Umbilical cord (tissue), 2 donors: ENCODE measurements at places on chromosomes 16 and 17.

DNA sequence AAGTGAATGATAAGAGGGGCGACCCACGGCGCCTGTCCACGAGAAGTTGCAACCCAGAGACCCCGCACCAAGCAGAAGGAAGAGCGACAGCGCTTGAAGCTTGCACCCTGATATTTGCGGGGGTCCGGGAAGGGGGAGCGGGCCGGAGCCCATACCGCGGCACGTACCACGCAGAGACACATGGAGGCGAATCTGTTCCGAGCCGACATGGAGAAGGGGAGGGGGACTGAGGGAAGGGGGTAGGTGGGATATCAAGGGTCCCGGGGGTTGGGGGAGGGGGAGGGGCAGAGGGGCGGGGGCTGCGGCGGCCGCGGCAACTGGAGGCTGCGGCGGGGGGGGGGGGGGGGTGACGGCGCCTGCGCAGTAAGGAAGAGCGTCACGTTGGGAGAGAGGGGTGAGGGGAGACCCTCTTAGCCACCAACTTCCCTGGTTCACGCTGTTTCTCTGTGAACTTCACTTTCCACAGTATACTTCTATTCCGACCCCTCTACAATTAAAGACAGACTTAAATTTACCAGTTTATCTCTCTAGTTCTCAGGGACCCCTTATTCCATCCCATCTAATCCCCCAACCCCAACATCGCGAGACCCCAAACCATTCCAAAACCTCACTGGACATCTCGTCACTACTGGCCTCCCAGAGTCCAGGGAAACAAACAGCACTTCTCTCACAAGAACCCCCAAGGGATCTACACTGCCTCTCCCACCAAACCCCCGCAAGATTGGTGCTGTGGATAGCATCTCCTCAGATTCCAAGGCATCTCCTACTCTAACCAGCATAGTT, 8.0 kb downstream of the DLG4 start:
- DNase-seq, result no peak

GRCh38 chr17:67606471-67606870, 111.3 kb upstream of the NOL11 start:
- no peak for DNase-seq

GRCh38 chr17:17957584-17957916, 14.7 kb downstream of the TOM1L2 start:
- DNase-seq, result no peak

- no peak for DNase-seq
Measured at GRCh38 chr16:1244881-1245280, 4.4 kb downstream of the TPSAB1 start.

GRCh38 chr17:51707216-51707615, 446.9 kb downstream of the UTP18 start:
- no peak for DNase-seq

- peak; percentile 38 for DNase-seq
Measured at GRCh38 chr16:10895053-10895946, 18.3 kb downstream of the CIITA start.

DNA sequence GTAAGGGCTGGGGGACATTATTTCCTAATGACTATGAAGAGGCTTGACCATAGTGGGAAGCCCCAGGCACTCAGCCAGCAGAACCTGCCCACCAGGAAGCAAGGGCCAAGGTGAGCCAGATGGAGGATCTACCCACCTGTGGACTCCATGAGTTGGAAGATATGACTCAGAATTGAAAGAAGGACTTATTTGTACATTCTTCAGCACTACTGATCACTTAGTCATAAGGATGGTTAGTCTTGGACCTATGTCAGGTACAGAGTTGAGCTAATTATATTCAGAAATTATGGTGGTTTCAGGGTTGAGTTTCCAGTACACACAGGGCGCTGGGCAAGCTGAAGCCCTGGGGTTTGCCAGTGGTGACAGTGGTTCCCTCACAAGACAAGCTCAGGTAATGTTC, 24.0 kb upstream of the GRIN2A start:
- no peak for DNase-seq

DNA sequence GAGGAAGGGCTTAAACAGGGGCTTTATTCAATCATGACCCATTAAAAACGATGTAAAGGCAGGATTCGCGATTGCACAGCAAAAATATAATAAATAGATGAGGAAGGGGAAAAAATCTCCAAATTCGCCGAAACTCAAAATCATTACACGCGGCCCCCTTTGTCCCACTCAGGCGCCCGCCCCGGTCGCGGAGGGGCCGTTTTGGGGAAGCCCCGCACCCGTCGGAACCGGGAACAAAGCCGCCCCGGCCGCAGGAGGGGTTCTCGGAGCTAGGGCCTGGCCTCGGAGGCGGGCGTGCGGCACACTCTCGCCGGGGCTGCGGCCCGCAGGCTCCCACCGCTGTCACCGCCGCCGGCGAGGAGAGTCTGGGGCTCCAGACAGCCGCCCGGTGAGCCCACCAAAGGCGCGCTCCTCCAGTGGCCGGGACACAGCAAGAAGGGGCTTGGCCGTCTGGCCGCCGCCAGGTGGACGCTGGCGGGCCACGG, 521 bp downstream of the C16orf87 start:
- DNase-seq, result no peak
